ENCODE measurements at places on chromosomes 1 and 21.

DNA sequence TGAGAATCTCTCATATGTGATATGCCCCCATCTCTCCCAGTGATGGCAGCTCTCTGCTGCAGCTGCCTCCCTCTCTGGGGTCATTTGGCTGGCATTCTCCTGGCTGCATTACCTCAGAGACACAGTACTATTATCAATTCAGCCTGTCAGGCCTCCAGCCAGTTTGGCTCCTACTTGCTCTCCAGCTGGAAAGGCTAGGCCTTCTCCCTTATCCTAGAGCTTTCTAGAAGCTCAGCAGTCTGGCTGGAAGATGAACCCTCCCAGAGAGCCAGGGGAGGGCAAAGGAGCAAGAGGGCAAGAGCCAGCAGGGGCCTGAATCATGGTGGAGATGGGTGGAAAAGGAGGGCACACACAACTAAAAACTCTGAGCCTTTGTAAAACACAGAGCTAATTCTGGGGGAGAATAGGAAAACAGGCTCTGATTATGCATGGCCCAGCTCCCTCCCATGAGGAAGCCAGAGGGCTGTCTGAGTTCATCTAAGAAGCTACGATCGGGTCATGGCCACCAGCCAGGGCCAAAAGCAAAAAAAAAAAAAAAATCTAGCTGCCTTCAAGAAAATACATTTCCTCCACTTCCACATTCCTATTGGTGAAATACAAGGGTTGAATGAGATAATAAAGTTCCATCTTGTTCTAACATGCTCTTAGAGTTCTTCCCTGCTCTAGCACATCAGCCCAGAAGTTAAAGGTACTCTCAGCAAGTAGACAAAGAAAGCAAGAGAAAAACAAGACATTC, 8.8 kb downstream of the LAMB3 start:
- DNase-seq = no peak

DNA sequence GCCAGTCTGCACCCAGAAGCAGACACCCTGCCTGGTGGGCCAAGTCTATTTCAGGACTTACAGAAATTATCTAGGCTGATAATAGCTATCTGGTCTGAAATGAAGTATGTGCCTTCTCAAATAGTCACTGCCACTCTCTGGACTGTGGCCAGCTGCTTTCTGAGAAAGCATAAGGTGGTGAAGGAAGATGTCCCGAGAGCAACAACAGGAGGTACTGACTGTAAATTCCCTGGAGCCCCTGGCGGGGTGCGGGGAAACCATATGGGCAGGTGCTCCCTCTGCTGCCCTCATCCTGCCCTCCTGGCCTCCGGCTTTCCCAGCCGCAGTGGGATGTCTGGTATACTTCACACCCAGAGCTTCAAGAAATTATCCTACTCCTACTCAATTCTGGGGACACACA, 86.8 kb downstream of the TGFBR3 start:
- no peak for DNase-seq

GRCh38 chr21:33116676-33117075, 46.7 kb downstream of the OLIG1 start:
- no peak for DNase-seq

- no peak for DNase-seq
Measured at GRCh38 chr1:147750618-147751217, 9.7 kb downstream of the GJA5 start.

DNA sequence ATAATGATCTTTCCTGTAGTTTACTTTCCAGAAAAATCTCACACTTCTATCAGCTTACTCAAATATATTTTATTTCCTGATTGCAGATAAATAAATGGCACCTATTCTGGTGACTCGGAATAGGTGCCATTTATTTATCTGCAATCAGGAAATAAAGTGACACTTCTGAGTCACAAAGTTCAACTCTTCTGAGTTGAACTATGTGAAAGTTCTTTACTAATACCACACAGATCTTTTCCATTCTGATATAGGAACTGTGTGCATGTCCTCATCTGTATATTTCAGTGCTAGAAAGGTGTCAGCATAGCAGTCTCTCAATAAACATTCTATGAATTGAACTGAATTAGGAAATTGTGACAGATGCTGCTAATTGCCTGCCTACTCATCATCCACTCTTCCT, 4.9 kb upstream of the VCAM1 start:
- DNase-seq = no peak

DNA sequence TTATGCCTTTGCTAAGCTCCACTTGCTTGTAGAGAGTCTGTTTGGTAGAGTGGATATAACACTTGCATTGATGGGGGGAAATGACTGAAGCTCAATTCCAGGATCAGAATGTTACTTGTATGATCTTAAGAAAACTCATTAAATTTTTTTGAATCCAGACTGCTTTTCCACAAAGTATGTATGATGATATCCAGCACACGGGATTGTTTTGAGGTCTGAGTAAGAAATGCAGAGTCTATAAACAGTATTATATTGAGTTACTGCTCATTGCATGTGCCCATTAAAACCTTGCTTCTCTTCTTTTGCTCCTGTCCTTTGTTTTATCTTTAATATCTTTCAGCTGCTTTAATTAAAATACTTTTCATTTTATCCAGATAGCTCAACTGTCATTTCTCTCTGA, 570.4 kb upstream of the ZRANB2 start:
- no peak for DNase-seq

GRCh38 chr1:93822730-93823425, 56.1 kb downstream of the DNTTIP2 start:
- DNase-seq = no peak

- DNase-seq = no peak
Measured at GRCh38 chr1:6151291-6151822, 28.8 kb downstream of the CHD5 start.

GRCh38 chr1:200374569-200375295, 35.1 kb downstream of the ZNF281 start:
- peak; percentile 21 for DNase-seq

- DNase-seq = no peak
Measured at GRCh38 chr1:180256341-180257027, 26.4 kb downstream of the LHX4 start.

GRCh38 chr1:2965676-2966075, 55.6 kb upstream of the ACTRT2 start:
- no peak for DNase-seq

DNA sequence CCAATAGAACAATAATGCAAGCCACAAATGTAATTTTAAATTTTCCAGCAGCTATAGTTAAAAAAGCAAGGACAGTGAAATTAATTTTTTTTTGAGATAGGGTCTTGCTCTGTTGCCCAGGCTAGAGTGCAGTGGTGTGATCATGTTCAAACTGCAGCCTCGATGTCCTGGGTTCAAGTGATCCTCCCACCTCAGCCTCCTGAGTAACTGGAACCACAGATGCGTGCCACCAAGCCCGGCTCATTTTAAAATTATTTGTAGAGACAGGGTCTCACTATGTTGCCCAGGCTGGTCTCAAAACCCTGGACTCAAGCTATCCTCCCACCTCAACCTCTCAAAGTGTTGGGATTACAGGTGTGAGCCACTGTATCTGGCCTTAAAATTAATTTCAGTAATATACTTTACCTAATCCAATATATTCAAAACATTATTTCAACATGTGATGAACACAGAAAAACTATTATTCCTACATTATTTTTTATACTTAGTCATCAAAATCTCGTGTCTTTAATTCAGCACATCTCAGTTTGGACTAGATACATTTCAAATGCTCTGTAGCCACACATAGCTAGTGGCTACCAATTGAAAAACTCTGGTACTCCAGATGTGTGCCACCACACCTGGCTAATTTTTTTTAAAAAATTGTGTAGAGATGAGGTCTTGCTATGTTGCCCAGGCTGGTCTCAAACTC, 10.8 kb upstream of the ID3 start:
- DNase-seq = no peak

DNA sequence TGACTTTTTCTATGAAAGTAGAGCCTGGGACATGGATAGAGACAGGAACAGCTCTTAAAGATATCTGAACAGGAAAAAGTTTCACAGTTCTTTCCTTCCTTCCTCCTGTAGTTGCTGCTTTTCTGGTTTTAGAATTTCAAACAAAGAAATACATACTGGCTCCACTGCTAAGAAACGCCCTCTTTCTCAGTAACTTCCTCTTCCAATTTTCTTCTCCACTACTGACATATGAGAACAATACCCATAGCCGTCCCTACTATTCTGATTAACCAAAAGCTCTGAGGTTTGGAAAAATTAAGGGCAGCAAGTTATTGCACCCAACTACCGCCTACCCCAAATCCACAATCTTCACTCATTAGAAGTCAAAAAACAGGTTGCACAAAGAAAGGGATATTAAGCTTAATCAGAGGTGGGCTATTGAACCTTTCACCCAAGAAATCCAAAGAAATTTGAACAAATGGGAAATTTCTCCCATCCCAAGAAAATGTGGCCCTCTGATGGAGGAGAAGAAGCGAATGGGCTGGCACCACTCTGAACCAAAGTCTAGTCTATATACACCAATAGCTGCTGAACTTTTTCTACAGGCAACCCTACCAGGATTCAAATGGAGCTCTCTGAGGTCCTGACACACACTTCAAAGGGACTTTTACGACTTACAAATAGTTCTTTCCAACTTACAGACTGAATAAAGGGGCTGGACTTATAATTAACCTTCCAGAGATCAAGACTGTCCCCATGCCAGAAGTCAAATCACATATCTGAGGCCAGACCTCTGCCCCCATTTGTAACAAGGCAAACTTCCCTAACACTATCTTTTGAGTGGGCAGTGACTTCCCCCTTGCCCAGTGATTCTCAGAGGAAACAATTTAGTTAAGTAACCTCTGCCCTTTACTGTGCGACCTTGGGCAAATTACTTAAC, 1.7 kb downstream of the WASF2 start:
- no peak for DNase-seq

GRCh38 chr1:80217377-80217986, 1211.0 kb upstream of the ADGRL4 start:
- DNase-seq = peak; percentile 59
